ENCODE measurements at places on chromosomes 2 and 18. TPM values are rescaled to one million over a fixed set of nuclear protein-coding genes. Genes with fewer than 3 reads are reported as not detected.

- H3K4me1 ChIP-seq: peaks cover 2% of the 10 kb centered on the region
- no peaks in the 10 kb centered on the region for H3K27me3 ChIP-seq
- peak; percentile 66 for DNase-seq
- no peak overlapping the region for H3K4me3 ChIP-seq
Observed at GRCh38 chr2:241849616-241850543, 8.8 kb downstream of the PDCD1 start.

DNA sequence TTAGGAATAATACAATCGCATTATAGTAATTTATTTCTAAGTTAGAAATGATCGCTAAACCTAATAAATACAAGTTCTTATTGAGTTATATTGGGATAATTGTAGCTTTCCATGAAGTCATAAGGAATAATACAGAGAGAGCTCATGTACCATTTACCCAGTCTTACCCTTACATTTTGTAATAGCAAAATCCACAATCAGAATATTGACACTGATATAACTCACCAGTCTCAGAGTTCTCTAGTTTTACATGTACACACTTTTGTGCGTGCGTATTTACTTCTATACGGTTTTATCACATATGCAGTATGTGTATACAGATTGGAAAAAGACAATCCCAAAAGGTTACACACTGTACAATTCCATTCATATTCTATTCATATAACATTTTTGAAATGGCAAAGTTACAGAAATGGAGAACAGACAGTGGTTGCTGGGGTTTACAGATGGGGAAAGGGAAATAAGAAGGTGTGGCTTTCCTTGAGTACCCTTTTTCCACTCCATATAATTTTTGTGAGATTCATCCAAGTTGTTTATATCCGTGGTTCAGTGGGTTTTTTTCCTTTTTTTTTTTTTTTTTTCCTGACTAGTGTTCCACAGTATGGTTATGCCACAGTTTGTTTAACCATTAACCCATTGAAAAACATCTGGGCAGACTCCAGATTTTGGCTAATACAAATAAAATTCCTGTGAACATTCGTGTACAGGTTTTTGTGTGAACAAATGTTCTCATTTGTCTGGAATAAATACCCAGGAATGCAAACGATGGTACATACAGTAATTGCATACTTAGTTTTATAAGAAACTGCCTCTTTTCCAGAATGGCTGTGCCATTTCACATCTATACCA lies 117.2 kb downstream of the HNMT start:
- no peak overlapping the region for H3K4me3 ChIP-seq
- no peaks in the 10 kb centered on the region for H3K4me1 ChIP-seq
- H3K27ac ChIP-seq: no peak overlapping the region
- DNase-seq: no peak

- DNase-seq: no peak
- no peaks in the 10 kb centered on the region for H3K27me3 ChIP-seq
- H3K27ac ChIP-seq: no peak overlapping the region
Observed at GRCh38 chr18:36567800-36568199, 261.0 kb downstream of the TPGS2 start.

GRCh38 chr2:219506802-219507526 lies 7.3 kb upstream of the ASIC4 start:
- no peaks in the 10 kb centered on the region for H3K27me3 ChIP-seq
- peaks cover 37% of the 10 kb centered on the region for H3K36me3 ChIP-seq
- H3K4me3 ChIP-seq: no peak overlapping the region
- DNase-seq: no peak

DNA sequence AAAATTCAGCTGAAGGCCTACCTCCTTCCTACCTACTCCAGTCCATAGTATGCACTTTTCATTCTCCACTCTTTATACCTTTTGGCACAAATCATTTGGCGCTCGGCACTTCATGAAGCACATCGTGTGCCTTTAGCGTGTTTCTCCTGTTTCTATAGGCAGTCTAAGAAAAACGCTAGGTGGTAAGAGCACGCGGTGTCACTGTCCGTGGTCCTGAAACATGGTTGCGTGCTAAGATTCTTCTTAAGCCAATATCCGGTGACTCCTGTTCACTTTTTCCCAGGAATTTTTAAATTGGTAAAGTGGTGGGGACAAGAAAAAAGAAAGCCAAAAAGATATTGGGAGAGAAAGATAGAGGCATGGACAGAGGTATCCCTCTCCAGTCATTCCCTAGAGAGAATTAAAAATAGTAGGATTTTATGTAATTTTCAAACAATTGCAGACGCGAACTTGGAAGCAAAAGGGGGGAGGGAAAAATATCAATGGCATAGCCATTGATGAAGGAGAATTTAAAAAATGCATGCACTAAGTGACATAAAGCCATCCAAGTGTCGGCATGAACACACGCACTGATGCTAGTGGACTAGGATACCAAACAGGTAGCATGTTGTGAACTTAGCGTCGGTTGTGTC lies 1.4 kb upstream of the CTNNA2 start:
- peaks cover 5% of the 10 kb centered on the region for H3K4me1 ChIP-seq
- no peaks in the 10 kb centered on the region for H3K36me3 ChIP-seq
- no peak overlapping the region for H3K4me3 ChIP-seq

GRCh38 chr2:179349670-179350303 lies 85.2 kb upstream of the SESTD1 start:
- no peak for DNase-seq
- no peak overlapping the region for H3K27ac ChIP-seq
- no peaks in the 10 kb centered on the region for H3K27me3 ChIP-seq
- H3K4me3 ChIP-seq: no peak overlapping the region

DNA sequence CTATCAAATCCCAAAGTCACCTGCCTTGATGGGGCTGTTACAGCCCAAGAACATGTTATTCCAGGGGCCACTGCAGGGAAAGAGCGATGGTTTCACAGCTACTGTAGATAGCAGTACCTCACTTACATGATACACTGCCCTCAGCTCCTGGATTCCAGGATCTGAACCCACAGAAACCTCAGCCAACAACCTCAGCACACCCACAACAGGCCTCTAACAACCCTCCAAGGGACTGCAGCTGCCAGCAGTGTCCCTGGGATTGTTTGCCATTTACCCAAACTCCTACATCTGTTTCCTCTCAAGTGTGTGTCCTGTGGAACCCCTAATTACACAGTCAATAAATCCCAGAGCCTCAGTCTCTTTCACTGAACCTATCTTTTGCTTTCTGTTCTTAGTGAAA lies 28.2 kb downstream of the OSBPL1A start:
- H3K36me3 ChIP-seq: peaks cover 2% of the 10 kb centered on the region
- H3K27me3 ChIP-seq: no peaks in the 10 kb centered on the region
- H3K4me3 ChIP-seq: no peak overlapping the region
- no peak for DNase-seq
- no peak overlapping the region for H3K27ac ChIP-seq
- no peaks in the 10 kb centered on the region for H3K4me1 ChIP-seq

GRCh38 chr2:55843096-55843993 lies 80.2 kb downstream of the EFEMP1 start:
- H3K27me3 ChIP-seq: no peaks in the 10 kb centered on the region
- H3K4me3 ChIP-seq: no peak overlapping the region
- H3K27ac ChIP-seq: peak overlapping the region; percentile 58
- no peak for DNase-seq
- H3K36me3 ChIP-seq: no peaks in the 10 kb centered on the region

DNA sequence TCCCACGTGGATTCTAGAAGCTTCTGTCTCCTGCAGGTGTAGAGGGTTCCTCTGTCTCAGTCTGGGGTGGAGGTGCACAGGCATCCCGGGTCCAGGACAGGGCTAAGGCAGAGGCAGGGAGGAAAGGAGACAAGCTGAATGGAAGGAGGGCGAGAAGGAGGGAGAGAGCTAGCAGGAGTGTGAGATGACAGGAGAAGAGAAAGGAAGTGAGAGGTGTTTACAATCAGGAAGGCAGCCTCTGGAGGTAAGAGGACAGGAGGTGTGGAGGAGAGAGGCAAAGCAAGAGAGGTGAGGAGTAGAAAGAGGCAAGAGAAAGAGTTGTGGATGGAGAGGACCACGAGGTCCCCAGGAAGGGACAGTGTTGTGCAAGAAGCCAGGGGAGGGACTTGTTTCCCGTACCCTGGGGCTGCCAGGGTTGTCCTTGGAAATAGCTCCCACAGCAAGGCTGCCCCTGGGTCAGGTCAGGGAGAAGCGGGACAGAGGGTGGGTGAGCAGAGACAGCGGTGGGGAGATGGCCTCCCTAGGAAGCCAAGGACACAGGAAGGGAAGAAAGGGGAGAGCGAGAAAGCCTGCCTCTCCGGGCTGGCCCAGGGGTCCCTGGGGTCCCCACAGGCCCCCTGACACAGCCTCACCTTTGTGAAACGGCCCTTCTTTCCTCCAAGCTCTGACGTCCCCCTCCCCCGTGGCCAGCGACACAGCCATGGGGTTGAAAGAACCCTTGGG lies 136.9 kb downstream of the CYP26B1 start:
- H3K27ac ChIP-seq: no peak overlapping the region
- peak; percentile 8 for DNase-seq
- no peak overlapping the region for H3K4me3 ChIP-seq
- no peaks in the 10 kb centered on the region for H3K27me3 ChIP-seq
- H3K4me1 ChIP-seq: no peaks in the 10 kb centered on the region

DNA sequence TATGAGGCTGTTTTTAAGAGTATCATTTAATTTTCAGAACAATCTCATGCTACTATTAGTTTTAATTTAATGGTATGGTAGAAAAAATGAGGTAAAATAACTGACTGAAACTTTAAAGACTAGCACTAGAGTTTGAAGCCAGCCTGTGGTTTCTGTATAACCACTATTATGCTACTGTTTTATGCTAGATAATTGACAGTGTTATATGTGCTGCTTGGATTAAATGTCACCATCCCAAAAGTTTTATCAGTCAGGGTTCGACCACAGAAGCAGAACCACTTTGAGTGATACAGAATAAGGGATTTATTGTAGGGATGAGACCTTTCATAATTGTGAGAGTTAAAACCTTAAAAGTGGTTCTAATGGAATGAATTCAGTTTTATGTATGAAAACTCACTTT lies 271.6 kb downstream of the PTGR3 start:
- no peak for DNase-seq
- no peak overlapping the region for H3K27ac ChIP-seq
- no peaks in the 10 kb centered on the region for H3K4me1 ChIP-seq
- no peaks in the 10 kb centered on the region for H3K27me3 ChIP-seq

DNA sequence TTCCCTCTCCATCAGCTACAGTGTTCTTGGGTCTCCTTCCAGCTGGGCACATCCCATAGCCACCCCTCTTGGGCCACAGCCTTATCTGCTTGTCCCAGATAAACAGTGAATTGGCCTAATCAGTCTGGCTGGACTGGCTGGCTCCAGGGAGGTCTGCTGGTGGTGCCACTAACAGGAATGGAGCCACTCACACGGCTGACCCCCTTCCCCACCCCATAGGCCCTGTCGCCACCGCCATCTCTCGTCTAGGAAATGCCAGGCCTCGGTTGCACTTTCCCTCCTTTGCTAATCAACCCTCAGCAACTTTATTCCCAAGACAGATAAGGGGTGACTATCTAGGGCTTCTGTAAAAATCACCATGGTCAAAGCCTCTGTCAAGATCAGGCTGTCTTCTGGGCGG lies 23.0 kb upstream of the TNP1 start:
- H3K4me3 ChIP-seq: no peak overlapping the region
- H3K27ac ChIP-seq: no peak overlapping the region
- DNase-seq: no peak

- no peak for DNase-seq
- no peak overlapping the region for H3K27ac ChIP-seq
- H3K4me1 ChIP-seq: no peaks in the 10 kb centered on the region
- H3K27me3 ChIP-seq: no peaks in the 10 kb centered on the region
- H3K4me3 ChIP-seq: no peak overlapping the region
- no peaks in the 10 kb centered on the region for H3K36me3 ChIP-seq
Observed at GRCh38 chr2:49131801-49132200, 22.5 kb downstream of the FSHR start.

GRCh38 chr18:23859466-23860336 lies 154.9 kb upstream of the TTC39C start:
- no peaks in the 10 kb centered on the region for H3K36me3 ChIP-seq
- H3K4me3 ChIP-seq: no peak overlapping the region
- no peaks in the 10 kb centered on the region for H3K4me1 ChIP-seq
- no peak for DNase-seq

- no peak for DNase-seq
- H3K4me1 ChIP-seq: peaks cover 11% of the 10 kb centered on the region
- no peaks in the 10 kb centered on the region for H3K27me3 ChIP-seq
- no peak overlapping the region for H3K27ac ChIP-seq
- H3K36me3 ChIP-seq: no peaks in the 10 kb centered on the region
- no peak overlapping the region for H3K4me3 ChIP-seq
Observed at GRCh38 chr2:236935083-236935482, 150.6 kb upstream of the COPS8 start.

DNA sequence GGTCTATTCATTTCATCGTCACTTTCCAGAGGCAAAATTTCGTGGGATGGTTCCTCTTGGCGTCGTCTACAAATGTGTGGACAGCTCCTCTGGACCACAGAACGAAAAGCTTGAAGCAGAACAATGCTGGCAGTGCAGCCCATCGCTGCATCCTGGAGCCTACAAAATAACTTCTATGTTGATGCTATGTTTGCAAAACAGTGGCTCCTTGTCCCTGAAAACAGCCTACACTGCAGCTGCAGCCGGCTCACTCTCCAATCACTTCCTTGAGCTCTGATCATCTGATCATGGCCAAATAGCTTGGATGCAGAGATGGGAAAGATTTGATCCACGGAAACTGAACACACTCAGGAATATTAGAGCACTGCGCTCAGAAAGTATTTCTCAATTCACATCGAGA lies 60.0 kb downstream of the DOCK10 start:
- no peaks in the 10 kb centered on the region for H3K4me1 ChIP-seq
- no peaks in the 10 kb centered on the region for H3K36me3 ChIP-seq
- peak overlapping the region; percentile 8 for H3K27ac ChIP-seq
- no peak overlapping the region for H3K4me3 ChIP-seq
- no peaks in the 10 kb centered on the region for H3K27me3 ChIP-seq
- no peak for DNase-seq

GRCh38 chr2:142048581-142048980 lies 82.2 kb downstream of the LRP1B start:
- DNase-seq: no peak
- H3K4me3 ChIP-seq: no peak overlapping the region
- H3K27me3 ChIP-seq: no peaks in the 10 kb centered on the region

DNA sequence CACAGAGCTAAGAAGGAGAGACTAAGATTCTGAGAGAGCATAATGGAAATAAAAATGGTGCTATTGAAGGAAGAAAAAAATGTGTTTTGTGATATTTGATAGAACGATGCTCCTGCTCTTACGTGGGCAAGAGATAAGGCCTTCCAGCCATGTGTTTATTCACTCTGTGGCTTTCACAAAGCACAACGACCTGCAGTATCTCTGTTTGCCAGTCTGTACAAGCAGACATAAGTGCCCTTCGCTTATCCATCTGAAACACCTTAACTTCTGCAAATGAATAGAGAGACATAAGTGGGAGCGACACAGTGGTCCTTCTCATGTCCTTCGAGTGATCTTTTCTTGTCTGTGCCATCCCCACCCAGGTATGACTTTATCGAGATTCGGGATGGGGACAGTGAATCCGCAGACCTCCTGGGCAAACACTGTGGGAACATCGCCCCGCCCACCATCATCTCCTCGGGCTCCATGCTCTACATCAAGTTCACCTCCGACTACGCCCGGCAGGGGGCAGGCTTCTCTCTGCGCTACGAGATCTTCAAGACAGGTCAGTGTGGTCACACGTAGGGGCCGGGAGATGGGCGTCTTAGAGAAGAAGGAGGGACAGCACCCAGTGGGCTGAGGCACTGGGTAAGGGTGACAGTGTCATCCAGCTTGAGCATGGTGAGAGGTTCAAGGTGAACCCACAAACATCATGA lies 33.7 kb downstream of the NRP2 start:
- H3K4me3 ChIP-seq: no peak overlapping the region
- peaks cover 58% of the 10 kb centered on the region for H3K4me1 ChIP-seq
- no peak overlapping the region for H3K27ac ChIP-seq

GATA6 gene
- total RNA-seq: 35.4 TPM

MC2R gene
- not detected for total RNA-seq

MAP2 gene
- 29.8 TPM for total RNA-seq

SETBP1 gene
- total RNA-seq: 13.7 TPM

RNF125 gene
- 4.1 TPM for total RNA-seq

TBC1D8 gene
- 61.9 TPM for total RNA-seq
